Activated T-cell treated with anti-CD3 and anti-CD28 coated beads for 48 hours (primary cell): ENCODE measurements at places on chromosomes 4 and X.

GRCh38 chr4:100848841-100849240 lies 331.0 kb upstream of the EMCN start:
- no peak for DNase-seq

- DNase-seq, result no peak
Measured at GRCh38 chr4:109902559-109903251, 10.0 kb upstream of the EGF start.

GRCh38 chr4:97144199-97144598 lies 999.1 kb downstream of the STPG2 start:
- DNase-seq, result no peak

DNA sequence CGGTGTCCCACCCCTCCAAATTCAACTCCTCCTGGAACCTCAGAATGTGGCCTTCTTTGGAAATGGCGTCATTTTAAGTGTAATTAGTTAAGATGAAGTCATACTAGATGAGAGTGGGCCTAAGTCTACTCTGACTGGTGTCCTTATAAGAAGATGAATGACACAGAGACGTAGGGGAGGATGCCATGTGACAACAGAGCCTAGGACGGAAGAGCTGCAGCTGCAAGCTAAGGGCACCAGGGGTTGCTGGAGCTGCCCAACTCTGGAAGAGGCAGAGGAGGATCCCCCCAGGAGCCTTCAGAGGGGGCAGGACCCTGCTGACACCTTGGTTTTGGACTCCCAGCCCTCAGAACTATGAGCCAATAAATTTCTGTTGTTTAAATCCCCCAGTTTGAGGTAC lies 115.1 kb downstream of the STK32B start:
- DNase-seq, result no peak

- DNase-seq, result no peak
Measured at GRCh38 chrX:51894697-51895336, 1.4 kb downstream of the MAGED1 start.

DNA sequence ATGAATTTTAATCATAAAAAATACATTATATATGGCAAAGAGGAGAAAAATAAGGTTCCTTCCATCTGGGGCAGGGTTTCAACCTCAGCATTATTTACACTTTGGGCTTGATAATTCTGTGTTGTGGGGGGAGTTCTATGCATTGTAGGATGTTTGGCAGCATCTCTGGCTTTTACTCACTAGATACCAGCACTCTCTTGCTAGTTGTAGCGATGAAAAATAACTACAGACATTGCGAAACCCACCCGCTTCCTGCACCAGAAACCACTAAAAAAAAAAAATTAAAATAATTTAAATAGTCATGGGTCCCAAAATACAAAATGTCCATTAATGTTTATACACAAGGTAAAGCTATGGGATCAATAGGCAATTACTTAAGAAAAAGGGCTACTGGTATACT lies 52.7 kb downstream of the PPP3CA start:
- DNase-seq, result no peak

DNA sequence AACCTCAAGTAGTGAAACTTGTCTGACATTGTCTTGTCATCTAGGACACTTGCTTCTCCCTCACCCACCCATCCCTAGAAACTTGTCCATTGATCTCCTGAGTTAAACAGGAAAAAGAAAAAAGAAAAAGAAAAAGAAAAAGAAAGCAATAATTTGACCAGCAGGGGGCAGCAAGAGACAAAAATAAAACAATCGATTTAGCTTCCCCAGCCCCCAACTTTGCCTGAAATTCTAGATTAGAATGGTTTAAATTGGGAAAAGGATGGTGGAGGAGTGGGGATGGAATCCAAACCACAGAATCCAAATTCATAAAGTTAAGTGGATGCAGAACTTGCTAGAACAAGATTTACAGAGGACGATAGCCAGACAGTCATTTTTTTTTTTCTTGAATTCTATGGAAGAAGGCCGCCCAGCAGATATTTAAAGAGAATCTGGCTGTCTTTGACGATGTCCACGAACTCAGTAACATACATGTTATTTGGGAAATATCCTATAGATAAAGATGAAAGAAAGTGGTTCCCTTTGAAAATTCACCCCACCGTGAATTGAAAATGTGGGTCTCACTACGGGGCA lies 282.9 kb downstream of the USP46 start:
- no peak for DNase-seq

- DNase-seq, result no peak
Measured at GRCh38 chr4:1399508-1400190, 6.6 kb downstream of the NKX1-1 start.

- no peak for DNase-seq
Measured at GRCh38 chr4:168197926-168198325, 105.6 kb downstream of the ANXA10 start.

GRCh38 chr4:66590488-66591215 lies 920.4 kb upstream of the EPHA5 start:
- DNase-seq, result no peak

DNA sequence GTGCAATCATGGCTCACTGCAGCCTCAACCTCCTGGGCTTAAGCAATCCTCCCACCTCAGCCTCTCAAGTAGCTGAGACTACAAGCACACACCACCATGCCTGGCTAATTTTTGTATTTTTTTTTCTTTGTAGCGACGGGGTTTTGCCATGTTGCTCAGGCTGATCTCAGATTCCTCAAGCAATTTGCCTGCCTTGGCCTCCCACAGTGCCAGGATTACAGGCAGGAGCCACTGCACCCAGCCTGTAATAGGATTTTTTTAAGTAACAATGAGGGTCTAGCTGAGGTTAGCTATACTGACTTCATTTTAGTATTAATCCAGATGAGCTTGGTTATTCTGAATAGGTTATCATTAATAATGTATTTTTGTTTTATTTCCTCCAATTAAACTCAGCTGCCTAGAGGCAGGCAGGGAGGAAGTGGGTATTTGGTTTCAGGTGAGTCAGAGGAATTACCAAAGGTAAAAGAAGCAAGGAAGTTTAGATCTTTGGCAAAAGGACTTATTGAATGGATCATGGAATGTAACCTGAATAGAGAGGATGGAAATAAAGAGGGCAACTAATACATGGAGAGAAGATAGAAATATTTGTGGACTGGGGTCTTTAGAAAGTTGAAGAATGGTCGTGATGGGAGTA lies 1023.3 kb upstream of the TENM3 start:
- no peak for DNase-seq

DNA sequence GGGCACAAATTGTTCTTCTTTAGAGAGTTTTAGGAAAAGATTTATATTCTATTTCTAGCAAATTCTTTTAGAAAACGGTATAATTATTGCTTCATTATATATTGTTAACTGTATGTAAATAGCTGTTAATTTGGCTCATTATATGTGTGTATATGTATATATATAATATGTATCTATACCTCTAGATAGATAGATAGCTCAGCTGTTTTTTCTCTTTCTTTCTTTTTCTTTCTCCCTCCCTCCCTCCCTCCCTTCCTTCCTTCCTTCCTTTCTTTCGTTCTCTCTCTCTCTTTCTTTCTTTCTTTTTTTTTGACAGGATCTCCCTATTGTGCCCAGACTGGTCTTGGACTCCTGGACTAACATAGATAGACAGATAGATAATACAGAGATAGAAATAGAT lies 1538.8 kb downstream of the PCDH7 start:
- DNase-seq, result no peak

DNA sequence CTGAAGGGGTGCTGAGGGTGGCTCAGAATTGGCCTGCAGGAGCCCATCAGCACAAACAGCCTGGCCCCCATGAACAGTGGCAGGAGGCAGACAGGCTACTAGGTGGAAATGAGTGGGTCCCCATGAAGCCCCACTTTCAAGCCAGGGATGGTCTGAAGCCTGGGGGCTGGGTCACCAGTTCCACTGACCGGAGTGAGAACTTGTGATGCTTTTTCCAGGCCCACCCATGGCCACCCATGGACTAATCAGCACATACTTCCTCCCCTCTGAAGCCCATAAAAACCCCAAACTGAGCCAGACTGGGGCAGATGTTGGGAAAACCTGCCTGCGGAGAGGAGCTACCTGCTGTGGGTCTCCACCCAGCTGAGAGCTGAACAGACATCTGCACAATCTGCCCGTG lies 284.1 kb downstream of the EVC2 start:
- DNase-seq, result no peak

GRCh38 chr4:8085491-8086117 lies 73.0 kb downstream of the ABLIM2 start:
- no peak for DNase-seq

- DNase-seq, result no peak
Measured at GRCh38 chr4:99868126-99868596, 26.1 kb downstream of the LAMTOR3 start.

DNA sequence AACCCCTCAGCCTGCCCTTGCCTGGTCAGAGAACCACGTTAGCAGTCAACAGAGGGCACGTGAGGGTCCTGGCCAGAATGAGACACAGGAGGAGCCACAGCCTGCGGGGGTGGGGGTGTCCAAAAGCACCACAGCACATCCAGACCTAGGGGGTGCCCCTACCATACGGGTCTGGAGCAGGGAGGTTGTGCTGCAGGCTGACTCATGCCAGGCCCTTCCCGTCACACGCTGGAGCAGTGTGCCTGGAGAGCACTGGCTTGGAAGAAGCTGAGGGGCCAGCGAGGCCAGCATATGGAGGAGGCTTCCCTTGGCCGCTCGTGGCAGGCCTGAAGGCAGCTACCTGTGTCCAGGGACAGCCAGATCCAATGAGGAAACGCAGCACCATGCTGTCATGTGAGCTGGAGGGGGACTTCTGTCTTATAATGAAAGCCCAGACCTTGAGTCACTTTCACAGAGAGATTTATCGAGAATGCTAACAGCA lies 1.5 kb upstream of the IRAK1 start:
- no peak for DNase-seq

DNA sequence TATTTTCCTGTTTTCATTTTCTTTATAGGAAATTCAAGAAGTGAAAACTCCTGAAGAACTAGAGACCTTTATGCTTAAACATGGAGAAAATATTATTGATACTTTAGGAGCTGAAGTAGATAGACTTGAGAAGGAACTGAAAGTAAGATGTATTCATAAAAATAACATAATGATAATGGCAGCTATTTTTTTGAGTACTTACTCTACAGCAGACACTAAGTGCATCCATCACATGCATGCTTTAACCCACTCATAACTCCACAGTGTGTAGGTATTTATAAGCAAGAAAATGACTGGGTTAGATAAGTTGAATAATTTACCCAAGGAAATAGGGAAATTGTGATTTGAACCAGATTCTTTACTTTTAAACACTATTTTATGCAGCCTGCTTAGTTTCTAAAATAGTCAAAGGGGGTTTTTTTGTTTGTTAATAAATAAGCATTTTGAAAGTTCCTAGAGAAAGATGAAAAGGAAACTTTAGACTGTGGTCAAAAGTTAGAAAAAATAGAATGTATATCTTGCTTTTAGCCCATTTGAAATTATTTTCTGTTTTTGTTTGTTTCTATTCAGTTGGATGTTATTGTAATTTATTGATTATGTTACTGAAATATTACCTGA lies 74.2 kb downstream of the BEND4 start:
- DNase-seq, result no peak

- no peak for DNase-seq
Measured at GRCh38 chrX:1700757-1701156, 85.9 kb downstream of the ASMT start.

DNA sequence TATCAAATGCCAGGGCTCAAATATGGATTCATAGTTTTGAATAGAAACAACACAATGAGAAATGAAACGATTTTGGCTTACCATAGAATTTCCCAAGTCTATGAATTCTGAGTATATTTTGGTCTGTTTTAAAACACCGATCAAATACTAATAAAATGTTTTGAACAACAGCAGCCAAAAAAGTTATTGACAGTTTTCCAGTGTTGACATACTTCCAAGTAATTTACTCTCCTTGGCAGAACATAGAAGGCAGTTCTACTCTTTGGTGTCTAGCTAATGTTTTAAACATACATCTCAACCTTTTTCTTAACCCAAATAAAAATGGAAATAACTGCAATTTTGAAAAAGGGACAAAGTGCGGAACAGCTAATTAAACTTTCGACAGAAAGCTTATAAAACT lies 1419.8 kb downstream of the ADGRL3 start:
- no peak for DNase-seq

DNA sequence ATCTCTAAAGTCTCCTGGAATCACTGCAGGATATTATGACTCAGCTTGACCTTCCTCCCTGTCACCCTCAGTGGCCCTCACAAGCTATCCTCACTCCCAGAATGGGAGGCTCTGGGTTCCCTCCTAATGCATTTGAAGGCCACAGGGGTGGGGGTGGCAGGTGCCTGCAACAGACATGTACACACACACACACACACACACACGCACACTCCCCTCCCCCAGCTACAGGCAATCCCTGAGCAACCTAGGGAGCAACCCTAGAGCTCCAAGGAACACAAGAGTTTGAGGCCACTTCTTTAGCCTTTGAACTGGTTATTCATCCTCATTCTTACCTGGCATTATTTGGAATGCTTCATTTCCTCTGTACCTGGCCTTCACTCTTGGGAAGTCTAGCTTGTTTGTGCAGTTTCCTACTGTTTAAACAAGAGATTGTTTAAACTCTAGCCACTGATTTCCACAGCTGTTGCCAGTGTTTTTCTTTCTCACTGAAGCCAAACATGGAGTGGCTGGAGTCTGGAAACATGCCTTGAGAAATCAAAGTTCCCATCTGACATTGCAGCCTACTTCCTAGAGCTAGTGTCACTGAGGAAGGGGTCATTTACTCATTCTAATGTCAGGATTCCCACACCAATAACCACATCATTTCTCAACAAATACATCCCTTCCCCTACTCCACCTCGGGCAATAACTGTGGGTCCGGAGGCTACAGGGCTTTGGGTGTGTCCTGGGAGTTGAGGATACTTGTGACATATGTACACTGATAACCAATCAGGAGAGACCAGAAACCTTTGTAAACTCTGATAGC lies 37.7 kb downstream of the MAOA start:
- DNase-seq, result no peak

- DNase-seq, result no peak
Measured at GRCh38 chr4:107246761-107247160, 210.6 kb upstream of the DKK2 start.

- DNase-seq, result no peak
Measured at GRCh38 chrX:154840856-154841255, 6.4 kb upstream of the SMIM9 start.

DNA sequence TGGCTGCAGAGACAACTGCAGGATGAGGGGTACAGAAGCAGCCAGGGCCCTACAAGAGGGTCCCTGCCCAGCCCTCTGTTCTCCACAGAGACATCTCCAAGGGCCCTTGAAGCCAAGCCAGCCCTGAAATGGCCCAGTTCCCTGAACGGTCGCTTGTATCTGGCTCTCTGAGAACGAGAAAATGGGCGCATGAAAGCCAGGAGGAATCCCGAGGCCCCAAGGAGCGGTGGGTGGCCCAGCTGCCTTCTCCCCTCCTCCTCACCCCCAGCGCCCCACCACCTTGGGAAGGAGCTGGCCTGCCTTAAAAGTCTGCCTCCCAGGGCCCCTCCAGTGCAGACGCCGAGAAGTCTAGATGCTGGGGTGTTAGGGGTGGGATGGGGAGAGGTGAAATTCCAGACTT lies 5.7 kb downstream of the ZNF185 start:
- DNase-seq, result no peak

DNA sequence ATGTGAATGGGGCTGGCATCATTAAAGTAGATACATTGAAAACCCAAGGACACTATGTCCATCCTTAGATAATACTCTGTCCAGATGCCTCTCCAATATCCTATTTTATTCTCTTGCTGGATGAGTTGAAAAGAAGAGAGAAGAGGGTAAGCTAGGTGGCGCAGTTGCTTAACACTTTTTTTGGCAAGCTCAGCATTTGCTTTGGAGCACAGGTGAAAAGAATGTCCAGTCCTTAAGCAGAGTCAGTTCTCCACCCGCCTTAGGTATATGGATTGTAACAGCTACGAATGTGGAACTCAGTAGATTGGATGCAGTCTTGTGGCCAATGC lies 208.4 kb downstream of the NWD2 start:
- no peak for DNase-seq

GRCh38 chr4:1937550-1937949 lies 66.4 kb downstream of the NSD2 start:
- no peak for DNase-seq
